ENCODE measurements at places on chromosomes 16 and 17.

GRCh38 chr16:26857371-26857770 is 209.4 kb upstream of the C16orf82 start:
- no peak for DNase-seq

DNA sequence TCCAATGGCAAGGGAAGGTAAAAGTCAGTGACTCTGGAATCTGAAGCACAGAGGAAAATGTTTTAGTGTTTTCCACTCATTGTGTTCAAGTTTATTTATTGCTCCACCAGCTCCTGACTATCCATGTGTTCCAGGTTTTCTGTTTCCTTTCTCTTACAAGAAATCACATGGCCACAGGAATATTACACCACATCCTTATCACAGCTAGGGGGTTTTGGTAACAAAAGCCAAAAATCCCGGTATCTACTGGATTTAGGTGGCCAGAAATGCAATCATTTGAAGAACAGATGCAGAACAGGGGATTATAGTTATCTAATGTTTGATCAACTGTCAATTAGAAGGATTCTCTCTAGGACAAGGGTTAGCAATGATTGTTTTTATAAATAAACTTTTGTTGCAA is 47.9 kb downstream of the STH start:
- DNase-seq, result no peak

DNA sequence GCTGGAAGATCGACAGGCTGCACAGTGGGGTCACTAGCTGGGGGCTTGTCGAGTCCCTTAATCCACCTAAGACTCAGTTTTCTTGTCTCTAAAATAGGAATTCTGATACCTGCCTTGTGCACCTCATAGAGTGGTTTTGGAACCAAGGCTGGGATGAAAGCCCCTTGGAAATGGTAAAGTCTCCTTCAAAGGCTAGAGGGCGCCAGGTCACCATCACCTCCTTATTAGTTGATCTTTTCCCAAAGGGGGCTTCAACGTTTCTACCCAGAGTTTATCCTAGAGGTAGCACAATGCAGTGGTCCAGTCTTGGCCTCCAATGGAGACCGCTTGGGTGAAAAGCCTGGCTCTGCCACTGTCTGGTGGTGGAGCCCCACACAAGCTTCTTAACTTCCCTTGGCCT is 158.2 kb downstream of the AIPL1 start:
- no peak for DNase-seq

DNA sequence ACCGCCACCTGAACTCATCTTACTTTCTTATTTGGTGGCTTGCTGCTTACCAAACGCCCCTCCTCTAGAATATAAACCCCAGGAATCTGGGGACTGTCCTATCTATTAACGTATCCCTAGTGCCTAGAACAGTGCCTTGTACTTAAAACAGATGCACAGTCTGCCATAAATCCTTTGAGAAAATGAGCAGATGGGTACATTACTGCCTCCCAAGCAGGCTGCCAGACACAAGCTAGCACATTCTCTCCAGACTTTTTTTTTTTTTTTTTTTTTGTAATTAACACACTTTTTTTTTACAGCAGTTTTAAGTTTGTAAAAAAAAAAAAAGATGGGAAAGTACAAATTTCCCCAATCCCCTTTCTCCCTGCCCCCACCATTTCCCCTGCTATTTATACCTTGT is 57.3 kb upstream of the RPL38 start:
- no peak for DNase-seq

DNA sequence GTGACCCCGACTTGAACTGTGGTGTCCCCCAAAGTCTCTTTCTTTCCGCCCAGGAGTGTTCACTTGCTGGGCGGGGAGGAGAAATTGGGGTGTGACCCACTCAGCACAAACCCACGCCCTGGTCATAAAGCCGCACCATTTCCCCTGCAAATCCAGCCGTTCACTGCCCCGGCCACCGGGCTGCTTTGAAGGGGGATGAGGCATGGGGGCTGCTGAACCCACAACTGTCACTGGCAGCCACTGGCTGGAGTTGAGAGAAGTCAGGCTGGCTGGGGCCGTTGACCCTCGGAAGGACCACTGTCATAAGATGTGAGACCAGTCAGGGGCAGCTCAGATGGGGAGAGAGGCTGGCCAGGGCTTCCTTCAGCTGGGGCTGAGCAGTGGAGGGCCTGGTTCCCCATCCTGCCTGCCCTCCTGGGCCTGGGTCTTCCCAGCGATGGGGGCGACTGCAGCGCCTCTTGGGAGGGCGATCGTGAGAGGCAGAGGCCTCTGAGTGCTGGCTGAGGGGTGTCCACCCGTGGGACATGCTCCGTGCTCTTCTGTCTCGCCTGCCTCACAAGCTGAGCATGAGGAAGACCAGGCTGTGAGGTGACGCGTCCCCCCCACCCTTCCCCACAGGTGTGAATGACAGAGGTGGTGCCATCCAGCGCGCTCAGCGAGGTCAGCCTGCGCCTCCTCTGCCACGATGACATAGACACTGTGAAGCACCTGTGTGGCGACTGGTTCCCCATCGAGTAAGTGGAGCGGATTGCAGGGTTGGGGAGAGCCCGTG is 19.5 kb downstream of the C16orf90 start:
- no peak for DNase-seq

- no peak for DNase-seq
Measured at GRCh38 chr17:80825471-80826345, 165.9 kb upstream of the CHMP6 start.

GRCh38 chr16:67451704-67452435 is 20.9 kb downstream of the HSD11B2 start:
- DNase-seq, result no peak

DNA sequence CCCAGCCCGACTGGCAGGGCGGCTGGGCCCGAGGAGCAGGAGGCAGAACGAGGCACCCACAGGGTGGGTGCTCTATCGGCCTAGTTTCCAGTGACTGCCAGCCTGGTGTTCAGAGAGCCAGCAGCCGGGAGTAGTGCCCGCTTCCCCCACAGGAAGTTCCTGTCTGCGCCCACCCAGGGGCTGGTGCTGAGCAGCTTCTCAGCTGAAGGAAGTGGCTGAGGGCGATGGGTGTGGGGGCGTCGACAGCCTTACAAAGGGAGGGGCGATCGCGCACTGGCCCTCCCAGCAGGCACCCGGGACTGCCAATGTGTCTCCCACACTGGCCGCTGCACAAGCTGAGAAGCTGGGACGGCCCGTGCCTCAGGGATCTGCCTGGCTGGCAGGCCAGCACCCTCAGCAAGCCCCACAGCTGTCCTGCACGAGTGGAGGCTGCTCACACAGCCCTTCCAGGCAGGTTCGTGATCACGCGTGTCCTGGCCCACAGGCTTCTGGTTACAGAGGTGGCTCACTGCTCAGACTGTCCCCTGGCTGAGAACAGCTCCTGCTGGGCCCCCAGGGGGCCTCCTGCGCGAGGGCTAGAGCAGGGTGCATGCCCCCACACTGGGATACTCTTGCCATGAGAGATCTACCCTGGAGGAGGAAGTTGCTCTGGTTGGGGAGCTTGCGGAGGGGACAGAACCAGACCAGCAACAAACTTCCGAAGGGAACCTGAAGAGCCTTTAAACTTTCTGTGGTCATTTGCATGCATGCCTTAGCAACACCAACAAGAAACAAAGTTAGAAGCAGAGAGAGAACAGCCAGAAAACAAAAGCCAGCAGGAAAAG is 2.5 kb downstream of the RNF166 start:
- peak; percentile 88 for DNase-seq

DNA sequence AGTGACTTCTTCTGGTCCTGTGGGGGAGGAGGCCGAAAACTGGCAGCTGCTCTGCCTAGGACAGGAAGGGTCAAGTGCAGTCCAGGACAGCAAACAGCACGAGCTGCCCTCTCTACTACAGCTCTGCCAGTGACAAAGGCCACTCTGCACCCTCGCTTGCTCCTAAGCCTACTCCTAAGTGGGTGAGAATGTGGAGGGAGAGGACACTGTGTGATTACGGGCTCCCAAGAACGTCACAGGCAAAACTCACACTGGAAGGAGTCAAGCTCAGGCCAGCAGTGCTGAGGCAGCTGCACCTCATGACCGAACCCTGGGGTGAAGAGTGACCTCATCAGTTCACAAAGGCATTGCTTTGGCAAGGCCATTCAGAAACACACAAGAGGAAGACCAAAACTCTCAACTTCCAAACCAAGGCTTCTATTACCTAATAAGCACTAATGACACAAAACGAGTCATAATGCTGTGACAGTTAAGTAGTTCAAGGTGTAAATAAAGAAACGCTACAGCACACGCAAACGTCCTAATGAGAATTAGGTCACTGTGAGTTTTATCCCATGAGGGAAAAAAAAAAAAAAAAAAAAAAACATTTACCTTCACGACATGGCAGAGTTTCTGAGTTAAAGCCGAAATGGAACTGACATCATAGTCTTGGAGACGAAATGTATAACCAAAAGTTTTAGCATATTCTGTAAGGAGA is 35.1 kb downstream of the MARF1 start:
- no peak for DNase-seq

DNA sequence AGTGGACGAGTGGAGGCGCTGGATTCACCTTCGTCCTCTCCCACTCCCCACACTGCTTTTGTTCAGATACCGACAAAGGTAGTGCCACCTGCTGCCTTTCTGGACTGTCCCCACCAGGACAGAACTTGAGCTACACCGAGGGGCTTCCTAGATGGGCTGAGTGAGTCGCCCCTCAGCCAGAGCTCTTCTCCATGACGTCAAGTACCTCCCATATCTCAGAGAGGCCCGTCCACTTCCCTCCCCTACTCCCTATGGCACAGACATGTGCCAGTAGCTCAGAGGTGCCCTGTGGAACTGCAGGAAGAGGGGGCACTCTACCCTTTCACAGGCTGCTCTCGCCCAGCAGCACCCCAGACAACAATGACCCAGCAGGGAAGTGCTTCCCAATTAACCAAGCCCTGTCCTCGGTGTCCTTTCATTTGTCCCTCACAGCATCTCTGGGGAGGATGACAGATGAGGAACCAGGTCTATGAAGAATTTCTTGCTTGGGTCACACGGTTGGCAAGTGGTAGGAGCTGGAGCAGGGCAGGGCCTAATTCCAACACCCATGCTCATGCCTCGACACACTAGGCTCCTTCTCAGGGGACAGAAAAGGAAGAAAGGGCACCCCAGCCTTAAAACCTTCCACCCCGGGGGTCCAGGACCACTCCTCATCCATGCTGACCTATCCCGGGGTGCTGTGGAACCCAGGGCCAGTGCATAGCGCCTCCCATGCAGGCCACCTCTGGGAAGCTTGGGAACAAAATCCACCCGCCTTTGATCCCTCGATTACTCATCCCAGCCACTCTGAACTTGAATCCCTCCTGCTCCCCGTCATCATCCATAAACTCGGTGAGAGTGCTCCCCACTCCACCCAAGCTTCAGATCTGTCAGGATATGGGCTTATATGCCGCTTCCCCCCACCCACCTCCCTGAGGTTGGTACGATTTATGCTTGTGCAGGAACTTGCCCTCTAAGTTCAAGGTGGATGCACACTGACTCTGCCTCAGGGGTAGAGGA is 51.7 kb downstream of the WNT3 start:
- no peak for DNase-seq

DNA sequence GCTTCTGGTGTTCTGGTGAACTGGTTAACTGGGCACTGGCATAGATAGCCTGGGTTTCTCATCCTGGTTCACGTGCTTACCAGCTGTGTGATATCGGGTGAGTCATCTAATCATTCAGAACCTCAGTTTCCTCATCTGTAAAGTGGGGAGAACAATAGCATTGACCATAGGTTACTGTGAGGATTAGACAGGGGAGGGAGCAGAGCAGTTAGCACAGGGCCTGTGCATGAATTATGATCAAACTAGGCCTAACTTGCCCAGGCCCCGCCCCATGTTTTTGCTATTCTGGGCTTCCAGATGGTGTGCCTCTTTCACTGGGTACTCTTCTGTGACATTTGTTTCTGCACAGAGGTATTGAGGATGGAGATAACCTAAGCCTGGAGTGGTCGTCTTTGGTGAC is 4.6 kb upstream of the KLHL36 start:
- DNase-seq, result no peak

- no peak for DNase-seq
Measured at GRCh38 chr17:62163847-62164246, 98.8 kb upstream of the MED13 start.

DNA sequence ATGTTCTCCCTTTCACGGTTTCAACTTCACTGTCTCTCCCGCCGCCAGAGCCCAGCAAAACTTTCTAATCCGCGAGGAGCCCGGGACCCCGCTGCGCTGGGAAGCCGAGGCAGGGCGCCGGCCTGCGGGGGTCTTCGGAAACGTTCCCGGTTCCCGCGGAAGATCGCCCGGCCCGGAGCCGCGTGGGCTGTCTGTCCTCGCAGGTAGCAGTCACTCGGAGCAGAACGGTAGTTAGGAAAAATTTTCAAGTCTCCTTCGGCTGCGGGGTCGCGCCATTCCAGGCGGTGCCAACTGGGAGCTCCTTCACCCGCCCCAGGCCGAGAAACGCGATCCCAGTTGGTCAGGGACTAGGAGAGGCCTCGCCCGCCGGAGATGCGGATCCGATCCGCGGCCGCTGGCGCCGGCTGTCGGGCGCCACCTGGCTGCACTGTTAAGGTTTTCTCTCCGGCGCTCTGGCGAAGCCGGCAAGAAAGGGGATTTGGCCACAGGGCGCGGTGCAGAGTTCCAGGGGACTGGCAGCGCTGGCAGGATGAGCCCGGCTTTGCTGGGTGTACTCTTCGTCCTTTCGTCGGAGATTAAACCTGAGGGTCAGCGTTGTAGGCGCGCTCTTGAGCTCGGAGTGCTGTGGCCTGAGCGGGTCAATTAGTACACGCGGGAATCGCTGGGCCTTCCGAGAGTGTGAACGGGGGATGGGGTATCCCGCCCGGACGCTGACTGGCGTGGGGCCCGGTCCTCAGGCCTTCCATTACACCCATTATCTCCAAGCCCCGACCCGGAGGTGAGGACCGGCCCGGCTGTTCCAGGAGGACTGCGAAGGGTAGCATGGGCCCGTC is 135.4 kb downstream of the KCNJ12 start:
- no peak for DNase-seq

All from Jurkat, Clone E6-1 (cell line).